Left ventricle myocardium inferior (tissue), 1 donor: ENCODE measurements at places on chromosomes 1 and 21. TPM values are rescaled to one million over a fixed set of nuclear protein-coding genes. Genes with fewer than 3 reads are reported as not detected.

GRCh38 chr1:45410850-45411509, 70.7 kb upstream of the MUTYH start:
- no peak for DNase-seq

- DNase-seq, result no peak
Measured at GRCh38 chr1:23742670-23743286, 493 bp upstream of the ELOA start.

CELA2B gene
- not detected for total RNA-seq

LENEP gene
- not detected for total RNA-seq

DNA sequence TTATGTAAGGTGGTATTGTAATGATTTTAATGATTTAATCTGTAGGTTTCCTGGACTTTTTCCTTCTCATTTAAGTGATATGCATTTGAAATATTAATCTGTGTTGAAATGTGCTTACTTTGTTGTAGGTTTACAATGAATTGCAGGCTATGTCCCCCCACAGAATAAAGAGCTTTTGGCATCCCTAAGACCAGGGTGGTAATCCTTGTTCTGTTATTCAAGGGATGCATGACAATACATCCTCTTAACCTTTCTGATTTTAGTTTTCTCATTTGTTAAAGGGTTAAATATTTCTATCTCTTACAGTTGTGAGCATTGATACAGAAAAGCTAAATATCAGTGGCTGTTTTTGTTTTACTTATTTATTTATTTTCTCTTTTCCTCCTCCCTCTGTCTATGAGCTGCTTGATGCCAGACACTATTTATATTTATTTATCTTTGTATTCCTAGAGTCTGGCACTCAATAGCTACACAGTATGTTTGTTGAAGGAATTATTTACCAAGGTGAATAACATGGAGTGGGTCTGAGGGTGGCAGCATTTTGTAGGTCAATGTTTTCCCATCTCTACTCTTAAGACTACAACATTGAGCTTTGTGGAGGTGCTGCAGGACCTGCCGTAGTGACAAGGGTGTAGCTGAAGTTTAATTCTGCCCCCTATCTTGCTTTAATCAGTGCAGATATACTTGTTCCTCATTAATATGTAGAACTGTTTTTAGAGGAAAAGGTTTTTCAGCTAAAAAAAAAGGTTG, 19.9 kb upstream of the ADGRL2 start:
- DNase-seq, result no peak

- no peak for DNase-seq
Measured at GRCh38 chr1:97457446-97458089, 463.3 kb downstream of the DPYD start.

GRCh38 chr1:52651904-52652303, 18.9 kb downstream of the SHISAL2A start:
- no peak for DNase-seq

DNA sequence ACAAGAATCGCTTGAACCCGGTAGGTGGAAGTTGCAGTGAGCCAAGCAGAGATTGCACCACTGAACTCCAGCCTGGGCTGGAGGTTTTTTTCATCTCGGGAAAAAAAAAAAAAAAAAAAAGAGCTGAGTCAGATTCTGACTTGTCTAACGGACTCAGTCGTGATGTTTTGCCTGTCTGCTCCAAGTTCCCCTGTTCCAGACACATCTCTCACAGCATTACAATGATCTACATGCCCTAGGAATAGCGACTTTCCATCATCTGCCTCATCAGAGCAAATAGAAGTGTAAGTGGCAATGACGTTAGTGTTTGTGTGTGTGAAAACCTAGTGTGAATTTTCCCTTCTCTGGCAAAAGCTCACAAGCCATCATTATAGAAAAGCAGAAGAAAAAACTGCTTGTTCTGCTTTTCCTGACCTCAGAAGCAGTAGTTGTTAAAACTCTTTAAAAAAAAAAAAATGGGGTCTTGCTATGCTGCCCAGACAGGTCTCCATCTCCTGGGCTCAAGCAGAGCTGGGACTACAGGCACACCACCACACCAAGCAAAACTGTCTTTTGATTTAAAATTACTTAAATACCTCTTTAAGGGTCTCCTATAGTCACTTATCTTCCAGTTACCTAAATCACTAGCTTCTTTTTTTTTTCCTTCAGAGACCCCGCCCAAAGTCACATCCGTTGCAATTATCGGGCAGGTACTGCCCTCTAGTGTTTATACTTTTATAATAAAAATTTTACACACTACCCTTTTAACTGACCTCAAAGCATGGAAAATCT, 37.3 kb downstream of the PLEKHO1 start:
- no peak for DNase-seq

DNA sequence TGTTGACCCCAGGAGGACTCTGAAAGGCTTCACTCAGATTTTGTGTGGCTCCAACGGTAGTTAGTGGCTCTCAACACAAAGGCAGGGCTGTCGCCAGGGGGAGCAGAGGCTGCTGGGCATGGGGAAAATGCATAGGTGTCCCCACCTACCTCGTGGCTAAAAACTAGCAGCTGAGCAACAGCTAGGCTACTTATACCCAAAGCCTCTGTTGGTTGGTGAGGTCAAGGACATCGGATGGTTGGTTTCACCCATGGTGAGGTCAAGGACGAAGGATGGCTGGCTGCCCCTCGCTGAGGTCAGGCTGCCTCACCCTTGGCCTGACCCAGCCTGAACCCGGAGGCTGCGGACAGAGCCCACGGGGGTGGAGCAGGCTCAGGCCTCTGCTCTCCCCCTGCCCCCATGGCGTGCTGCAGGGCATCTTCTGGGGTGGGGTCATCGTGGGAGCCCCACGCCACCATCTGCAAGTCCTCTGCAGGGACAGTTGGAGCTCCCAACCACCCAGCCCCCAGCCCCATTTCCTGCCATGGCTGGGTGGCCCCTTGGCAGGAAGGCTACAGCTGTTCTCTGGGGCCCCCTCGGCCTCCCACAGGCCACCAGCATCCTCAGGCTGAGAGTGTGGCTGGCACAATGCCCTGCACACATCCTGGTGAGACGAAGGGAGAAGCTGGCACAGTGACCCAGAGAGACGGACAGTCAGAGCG, 8.5 kb upstream of the GNB1 start:
- no peak for DNase-seq

DNA sequence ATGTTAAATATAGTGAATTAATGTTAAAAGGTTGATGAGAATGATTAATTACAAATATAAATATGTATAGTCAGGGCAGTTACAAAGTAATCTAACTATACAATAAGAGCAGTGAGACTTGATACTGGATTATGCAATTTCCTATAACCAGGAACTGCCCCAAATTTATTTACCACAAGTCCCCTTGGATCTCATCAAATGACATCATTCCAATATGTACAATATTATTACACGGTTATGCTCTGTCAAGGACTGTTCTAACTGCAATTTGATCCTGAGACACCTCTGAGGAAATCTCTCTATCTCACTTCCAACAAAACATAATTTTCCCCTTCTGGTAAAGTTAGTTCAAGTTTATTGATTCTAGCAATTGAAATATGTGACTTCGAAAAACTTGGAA, 917.6 kb downstream of the NCAM2 start:
- DNase-seq, result no peak

- DNase-seq, result no peak
Measured at GRCh38 chr1:114379987-114380386, 131.0 kb downstream of the TRIM33 start.

FAM177B gene
- total RNA-seq, result not detected

RHD gene
- total RNA-seq, result not detected

- no peak for DNase-seq
Measured at GRCh38 chr1:58116284-58116683, 430.2 kb downstream of the OMA1 start.

- DNase-seq, result no peak
Measured at GRCh38 chr1:198545156-198545555, 4.7 kb upstream of the ATP6V1G3 start.

OR6K3 gene
- not detected for total RNA-seq

DNA sequence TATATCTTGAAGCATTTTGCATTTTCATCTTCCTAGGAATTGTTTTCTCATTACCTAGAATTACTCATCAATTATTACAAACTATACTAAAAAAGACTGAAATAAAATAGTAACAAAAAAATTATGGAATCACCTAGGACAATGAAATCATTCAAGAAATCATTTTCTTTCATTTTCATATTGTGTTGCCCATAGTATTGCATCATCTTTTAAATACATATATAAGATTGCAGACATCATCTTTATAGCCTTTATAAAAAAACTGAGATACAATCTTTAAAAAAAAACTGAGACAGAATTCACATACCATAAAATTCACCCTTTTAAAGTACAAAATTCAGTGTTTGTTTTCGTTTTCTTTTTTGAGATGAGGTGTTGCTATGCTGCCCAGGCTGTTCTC, 29.6 kb downstream of the GDAP2 start:
- DNase-seq, result no peak

GRCh38 chr1:155961937-155962336, 16.4 kb downstream of the ARHGEF2 start:
- peak; percentile 65 for DNase-seq
